RWPE2 (cell line): ENCODE measurements at places on chromosomes 6 and 20.

- no peak for DNase-seq
Measured at GRCh38 chr20:44215125-44215524, 4.6 kb upstream of the OSER1 start.

GRCh38 chr6:108699290-108700041, 138.7 kb downstream of the FOXO3 start:
- no peak for DNase-seq

- DNase-seq = no peak
Measured at GRCh38 chr6:128807577-128807976, 75.4 kb upstream of the LAMA2 start.

GRCh38 chr20:40938020-40938419, 90.6 kb upstream of the TOP1 start:
- no peak for DNase-seq

- no peak for DNase-seq
Measured at GRCh38 chr20:23407781-23408464, 13.4 kb downstream of the NAPB start.

GRCh38 chr6:141107591-141108160, 1025.0 kb upstream of the GJE1 start:
- no peak for DNase-seq

GRCh38 chr6:144296973-144297372, 11.8 kb downstream of the UTRN start:
- no peak for DNase-seq

DNA sequence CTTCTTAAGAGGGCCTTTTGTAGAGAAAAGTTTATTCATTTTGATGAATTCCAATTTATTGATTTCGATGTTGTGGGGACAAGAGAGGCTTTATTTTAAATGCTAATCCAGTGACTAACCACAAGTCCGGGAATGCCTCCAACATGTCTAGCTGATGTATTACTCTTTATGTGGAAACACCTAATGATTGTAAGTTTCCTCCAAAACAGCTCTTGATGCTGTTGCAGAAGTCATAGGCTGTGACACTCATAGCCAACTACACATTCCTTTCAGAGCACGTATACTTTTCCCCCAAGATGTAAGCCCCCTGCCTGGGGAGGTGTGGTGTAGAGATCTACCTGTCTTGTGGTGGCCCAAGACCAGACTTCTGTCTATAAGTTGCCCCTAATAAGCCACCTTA, 61.3 kb upstream of the RNF24 start:
- peak; percentile 63 for DNase-seq

DNA sequence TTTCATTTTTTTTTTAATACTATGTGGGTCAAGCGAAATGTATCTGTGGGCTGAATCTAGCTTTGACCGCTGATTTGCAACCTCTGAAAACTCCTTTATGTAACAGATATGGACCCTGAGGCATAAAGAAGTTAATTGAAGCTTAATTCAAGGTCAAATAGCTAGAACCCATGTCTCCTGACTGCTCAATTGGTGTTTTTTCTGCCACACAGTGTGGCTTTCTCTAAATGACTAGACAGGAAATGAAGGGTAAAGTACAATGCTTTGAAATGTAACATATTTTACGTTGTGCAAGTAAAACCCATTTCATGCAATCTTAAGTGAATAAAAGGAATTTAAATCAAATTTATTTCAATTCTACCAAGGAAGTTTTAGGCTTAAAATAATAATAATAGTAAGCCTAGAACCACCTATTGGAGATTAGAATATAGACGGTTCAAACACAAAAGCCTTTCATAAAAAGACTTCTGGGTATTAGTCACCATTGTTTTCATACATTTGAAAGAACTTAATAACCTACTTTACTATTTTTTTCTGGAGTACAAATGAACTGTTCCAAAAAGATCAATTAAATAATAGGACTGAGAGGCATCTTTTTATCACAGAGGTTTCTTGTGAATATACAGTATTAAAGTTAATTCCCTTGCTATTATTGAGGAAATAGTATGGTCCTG, 279.8 kb downstream of the EPHA7 start:
- no peak for DNase-seq

DNA sequence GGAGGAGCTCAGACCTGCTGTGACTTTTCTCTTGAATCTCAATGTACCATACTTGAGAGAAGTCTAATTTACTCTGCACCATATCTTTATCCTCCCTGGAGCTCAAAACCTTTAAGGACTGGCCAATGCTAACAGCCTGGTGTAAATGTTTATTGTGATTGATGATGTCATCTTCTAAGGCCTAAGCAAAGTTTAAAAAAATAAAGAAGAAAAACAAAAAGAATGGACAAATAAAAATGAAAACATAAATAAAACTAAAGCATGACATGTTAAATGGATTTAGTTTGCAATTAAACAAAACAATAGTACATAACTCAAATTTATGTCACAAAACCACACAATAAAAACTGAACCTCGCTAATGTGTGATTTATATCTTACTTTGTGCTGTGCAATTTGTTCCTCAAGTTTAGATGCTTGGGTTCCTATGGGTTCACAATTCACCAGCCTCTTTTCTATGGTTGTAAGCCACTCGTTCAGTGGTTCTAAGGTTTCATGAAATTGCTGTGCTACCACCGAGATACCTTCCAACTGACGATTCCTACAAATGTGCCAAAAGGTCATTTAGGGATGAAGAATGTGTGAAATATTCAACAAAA, 113.0 kb downstream of the DST start:
- no peak for DNase-seq

DNA sequence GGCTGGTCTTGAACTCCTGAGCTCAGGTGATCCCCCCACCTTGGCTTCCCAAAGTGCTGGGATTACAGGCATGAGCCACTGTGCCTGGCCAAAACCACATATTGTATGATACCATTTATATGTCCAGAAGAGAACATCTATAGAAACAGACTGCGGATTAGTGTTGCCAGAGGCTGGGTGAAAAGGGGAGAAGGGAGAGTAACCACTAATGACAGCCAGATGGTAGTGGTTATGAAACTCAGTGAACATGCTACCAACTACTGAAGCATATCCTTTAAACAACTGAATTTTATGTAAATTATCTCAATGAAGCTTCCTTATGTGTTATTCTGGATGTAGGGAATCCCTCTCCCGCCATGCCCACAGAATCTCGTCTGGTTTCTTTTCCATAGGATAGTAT, 15.7 kb downstream of the SLC23A2 start:
- no peak for DNase-seq

DNA sequence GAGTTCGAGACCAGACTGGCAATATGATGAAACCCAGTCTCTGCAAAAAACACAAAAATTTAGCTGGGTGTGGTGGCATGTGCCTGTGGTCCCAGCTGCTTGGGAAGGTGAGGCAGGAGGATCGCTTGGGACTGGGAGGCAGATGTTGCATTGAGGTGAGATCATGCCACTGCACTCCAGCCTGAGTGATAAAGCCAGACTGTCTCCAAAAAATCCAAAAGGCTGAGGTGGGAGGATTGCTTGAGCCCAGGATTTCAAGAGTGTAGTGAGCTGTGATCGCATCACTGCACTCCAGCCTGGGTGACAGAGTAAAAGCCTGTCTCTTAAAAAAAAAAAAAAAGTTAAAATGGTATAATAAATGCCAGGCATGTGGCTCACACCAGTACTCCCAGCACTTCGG, 1.3 kb upstream of the PTCRA start:
- DNase-seq = no peak

GRCh38 chr6:168027521-168027920, 30.1 kb downstream of the KIF25 start:
- no peak for DNase-seq
